ENCODE measurements at places on chromosomes 2 and 18.

GRCh38 chr2:227623226-227623625 is 5.9 kb downstream of the SCYGR4 start:
- DNase-seq = no peak

DNA sequence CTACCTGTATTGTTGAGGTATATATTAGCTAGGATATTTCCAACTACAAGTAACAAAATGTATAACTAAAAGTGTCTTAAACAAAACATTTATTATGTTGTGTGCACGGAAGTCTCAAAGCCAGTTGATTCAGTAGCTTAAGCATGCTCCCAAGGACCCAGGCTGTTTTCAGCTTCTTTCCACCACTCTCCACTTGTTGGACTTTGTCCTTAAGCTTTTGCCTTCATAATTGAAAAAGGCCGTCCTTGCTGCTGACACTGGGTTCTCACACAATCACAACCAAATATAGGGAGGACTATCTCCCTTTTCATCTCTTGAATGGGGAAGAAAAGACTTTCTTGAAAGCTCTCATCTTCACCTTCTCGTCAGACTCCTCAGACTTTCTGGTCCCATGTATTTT is 12.2 kb upstream of the NEMP2 start:
- no peak for DNase-seq

DNA sequence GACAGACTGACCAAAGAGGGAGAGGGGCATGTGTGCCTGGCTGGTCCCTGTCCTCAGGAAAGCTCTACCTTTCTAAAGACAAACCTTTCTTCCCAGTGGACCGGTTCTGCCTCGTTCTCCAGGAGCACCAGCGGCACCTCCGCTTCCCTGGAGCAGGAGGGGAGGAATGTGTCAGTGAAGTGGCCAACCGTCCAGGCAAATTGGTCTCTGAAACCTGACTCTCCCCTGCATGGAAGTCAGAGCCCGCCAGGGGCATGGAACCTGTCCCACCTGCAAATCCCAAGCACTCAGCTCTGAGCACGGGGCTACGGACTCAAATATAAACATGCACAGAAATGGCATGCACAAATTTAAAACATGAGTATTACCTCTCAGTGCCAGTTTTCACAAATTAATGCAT is 62.9 kb downstream of the COL6A3 start:
- DNase-seq = no peak

- no peak for DNase-seq
These were observed 249.3 kb downstream of the LRATD1 start for GRCh38 chr2:14881651-14882327.

DNA sequence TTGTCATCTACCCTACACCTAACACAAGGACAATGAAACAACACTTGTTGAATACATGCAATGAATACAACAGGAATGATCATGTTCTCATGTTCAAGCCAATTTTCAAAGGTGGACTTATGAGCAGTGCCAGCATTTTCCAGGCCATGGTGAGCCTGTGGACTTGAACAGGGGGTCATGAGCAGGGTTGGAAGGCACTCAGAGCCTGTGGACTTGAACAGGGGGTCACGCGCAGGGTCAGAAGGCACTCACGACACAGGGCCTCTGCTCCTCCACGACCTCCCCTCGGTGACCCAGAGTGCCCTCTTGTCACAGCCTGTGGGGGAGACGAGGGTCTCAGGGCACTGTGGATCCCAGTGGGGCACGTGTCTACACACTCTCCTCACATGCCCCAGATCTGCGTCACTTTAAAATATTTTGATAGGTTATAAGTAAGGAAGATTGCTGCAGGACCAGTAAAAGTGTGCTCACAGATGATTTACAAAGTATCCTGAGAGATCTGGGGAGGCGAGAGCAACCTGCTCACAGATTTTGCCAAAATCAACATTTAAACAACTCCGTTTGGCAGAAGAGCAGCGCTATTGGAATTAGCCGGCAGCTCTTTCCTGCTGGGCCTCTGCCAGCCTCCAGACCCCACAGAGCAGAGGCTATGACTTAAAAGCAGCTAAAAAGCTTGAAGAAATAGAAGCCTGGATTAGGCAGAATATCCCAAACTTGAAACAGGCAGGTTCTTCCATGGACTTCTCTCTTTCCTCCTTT is 121.9 kb downstream of the TMEM18 start:
- DNase-seq = no peak

DNA sequence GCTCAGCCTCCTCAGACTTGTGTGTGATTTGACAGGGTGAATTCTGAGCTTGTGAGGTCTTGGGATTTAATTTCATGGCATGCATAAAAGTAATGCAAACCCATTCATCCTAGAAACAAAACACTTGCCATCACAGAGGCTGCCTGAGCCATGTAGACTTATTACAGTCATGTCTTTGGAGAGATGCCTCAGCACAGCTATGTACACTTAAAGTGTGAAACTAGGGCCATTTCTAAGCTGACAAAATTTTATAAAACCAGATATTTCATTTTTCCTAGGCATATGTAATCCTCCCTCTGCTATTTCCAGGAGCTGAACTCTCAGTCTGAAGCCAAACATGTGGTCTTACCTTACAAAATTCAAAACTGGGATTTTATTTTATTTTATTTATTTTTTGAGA is 322.2 kb upstream of the SPHKAP start:
- no peak for DNase-seq

DNA sequence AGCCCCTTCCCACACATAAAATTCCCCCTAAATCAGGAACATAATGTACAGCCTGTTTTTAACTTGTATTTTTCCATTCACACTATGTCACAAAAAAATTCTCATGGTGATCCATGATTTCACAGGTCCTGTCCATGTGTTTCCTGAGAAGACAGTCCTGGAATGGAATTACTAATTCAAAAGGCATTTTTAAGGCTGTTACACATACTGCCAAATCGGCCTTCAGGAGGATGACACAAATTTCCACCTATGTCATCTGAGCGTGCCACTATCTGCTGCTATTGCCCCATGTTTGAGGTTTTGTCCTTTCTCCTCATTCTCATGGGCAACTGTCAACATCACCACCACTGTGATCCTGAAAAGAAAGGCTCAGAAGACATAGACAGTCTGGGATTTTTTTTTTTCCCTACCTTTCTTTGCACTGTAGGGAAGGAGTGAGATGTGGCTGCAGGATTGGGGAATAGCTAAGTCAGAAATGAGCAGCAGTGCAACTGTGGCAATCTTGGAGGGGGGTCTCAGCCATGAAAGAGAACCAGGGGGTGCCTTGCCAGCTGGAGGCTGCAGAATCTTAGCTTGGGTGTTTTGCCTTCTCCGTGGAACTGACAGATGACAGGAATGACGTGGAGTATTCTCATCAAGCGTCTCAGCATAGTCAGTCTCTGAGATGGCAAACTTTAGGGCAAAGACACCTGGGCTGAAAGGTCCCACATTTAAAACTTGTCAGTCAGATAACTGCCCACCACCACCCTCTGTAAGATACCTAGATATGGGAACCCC is 73.4 kb downstream of the MARCHF4 start:
- no peak for DNase-seq

- DNase-seq = peak; percentile 96
These were observed 555 bp downstream of the TMEM18 start for GRCh38 chr2:676647-677055.

- no peak for DNase-seq
These were observed 177.7 kb downstream of the INSIG2 start for GRCh38 chr2:118265873-118266455.

DNA sequence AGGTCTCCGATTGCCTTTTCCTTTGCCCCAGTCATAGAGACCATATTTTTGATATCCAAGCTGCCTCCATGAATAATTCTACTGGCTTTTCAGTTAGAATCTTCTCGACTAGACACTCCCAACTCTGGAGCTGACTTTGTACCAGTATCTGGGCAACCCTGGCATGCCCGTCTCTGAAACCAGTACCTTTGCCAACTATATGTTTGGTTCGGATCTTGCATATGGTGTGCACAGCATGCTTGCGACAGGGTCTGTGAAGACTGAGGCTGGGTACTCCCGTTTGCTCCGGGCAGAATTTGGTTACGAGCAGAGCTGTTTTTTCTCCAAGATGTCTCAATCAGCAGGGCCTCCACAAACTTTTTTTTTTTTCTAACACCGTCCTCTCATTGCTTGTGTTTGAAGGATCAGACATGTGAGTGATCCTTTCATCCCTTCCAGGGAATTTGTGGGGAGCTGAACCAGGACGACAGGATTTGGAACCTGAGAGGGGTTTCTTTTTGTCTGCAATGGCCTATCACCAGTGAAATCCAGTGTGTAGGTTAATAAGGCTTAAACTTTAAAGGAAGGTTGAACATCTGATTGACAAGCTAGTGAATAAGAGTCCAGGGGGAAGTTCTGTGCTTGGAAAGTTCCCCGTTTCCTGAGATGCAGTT is 322.3 kb downstream of the MYCN start:
- no peak for DNase-seq

- no peak for DNase-seq
These were observed 15.3 kb downstream of the NPC1 start for GRCh38 chr18:23570912-23571504.

- DNase-seq = no peak
These were observed 186.9 kb upstream of the PIEZO2 start for GRCh38 chr18:11336241-11336640.

GRCh38 chr2:189477756-189478155 is 36.5 kb downstream of the WDR75 start:
- no peak for DNase-seq

DNA sequence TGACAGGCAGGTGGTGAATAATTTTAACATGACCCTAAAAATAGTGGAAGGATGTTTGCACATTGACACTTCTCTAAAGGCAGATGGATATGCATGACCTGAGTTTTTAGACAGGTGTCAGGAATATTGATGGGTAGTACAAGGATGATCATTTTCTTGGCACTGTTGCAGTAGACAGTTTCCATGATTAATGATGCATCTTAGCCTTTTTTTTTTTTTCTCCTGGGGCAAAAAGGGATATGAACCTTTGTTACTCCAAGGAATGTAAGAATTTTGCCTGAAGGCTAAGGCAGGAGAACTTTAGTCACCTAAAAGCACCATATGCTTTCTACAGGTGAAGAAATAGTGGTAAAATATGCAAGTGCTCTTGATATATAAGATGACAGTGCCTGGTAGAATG is 136.3 kb upstream of the CAVIN2 start:
- no peak for DNase-seq

DNA sequence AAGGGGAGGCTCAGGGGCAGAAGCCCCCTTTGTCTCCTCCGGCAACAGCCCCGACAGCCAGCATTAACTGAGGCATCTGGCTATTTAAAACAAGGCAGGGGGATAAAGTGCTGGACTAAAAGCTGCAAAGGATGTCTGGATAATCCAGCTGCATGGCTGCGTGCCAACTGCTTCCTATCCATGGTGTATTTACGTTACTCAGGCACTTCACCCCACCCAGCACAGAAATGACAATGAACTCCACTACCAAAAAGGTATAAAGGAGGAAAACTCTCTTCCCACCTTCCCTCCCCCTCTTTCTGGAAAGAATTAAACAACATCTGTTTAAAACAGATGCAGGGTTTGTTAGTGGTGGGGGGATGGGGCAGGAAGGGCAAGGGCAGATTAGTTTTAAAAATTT is 82.5 kb downstream of the SPRED2 start:
- peak; percentile 24 for DNase-seq
